ENCODE measurements at places on chromosomes 1 and 21.

DNA sequence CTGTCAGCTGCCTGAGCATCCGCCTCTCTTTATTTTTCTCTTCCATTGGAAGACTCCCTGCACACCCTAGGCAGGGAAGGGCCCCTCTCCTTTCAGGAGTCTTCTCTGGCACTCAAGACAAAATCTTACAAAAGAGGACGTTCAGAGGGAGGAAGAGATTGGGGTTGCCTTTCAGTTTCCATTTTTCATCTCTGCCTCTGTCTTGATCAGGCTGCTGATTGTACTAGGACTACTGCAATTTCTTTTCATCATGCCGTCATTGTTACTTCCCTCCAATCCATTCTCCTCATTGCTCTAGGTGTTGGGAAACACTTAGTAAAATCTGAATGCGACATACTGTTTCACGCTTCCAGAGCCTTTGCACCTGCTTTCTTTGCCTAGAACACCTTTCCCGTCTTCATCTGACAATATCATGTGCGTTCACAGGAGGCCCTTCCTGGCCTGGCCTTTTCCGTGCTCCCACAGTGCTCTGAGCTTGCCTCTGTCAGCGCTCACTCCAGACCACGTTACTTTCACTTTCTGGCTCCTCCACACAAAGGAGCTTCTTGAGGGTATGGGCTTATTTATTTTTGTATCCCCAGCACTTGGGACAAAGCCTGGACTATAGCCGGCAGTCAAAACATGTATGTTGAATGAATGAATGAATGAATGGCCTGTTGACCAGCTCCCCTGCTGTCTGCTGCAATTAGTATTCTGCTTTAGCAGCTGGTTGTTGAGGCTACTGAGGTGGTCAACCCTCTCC is 10.9 kb downstream of the LRRC71 start:
- no peak for DNase-seq

- peak; percentile 35 for DNase-seq
These were observed 14.5 kb upstream of the CBR3 start for GRCh38 chr21:36120304-36120888.

- no peak for DNase-seq
These were observed 11.9 kb downstream of the TSPAN2 start for GRCh38 chr1:115077286-115077983.

GRCh38 chr1:151277249-151277648 is 4.8 kb upstream of the ZNF687 start:
- DNase-seq, result no peak

DNA sequence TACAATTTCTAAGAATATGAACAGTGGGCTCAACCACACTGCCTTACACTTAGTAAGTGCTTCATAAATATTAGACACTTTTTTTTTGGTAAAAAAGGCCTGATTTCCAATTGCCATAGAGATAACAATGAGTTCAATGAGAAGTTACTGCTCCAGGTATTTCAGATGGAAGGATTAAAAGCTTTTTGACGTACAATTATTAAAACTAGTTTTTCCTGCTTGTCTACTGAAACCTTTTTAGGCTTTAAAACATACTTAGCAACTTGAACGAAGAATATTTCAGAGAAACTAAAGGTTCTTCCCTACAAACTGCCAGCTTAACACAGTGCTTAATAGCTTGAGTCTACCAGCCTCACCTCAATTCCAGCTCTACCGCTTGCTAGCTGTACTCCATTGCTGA is 43.7 kb downstream of the TRIT1 start:
- DNase-seq, result no peak

- DNase-seq, result no peak
These were observed 579 bp downstream of the PTCH2 start for GRCh38 chr1:44842486-44842861.

DNA sequence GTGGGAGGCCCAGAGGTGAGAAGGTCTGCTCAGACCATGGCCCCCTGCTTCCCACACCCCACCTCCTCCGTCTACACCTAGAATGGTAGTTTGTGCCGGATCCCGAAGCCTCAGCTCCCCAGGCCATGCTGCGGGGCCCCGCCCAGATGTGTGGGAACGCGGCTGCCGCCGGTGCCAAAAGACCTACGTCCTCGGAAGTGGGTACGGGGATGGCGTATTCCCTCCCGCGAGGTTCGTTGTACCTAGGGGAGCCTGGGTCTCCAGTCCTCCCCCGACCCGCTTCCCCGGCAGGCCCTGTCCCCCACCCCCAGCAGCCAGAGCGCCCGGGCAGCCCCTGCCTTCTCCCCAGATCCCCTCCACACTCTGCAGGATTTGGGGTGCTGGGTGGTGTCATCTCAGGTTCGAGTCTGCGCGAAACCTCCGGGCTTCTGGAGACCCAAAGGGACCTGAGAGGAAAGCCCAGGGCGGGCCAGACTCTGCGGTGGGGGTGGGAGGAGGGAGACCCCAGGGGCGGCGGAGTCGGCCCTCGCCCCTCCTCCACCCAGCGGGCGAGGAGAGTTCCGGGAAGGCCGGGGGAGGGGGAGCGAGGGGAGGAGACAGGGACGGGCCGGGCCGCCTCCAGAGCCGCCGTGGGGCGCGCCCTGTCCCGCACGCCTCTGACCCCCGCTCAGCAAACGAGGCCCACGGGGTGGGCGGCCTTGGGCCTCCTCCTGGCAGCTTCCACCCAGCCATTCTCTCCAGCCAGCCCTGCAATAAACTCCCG is 6.2 kb upstream of the PRDM16 start:
- no peak for DNase-seq

GRCh38 chr1:97138515-97139032 is 417.0 kb downstream of the PTBP2 start:
- DNase-seq, result peak; percentile 51

- DNase-seq, result no peak
These were observed 33.5 kb downstream of the GPA33 start for GRCh38 chr1:167056529-167057231.

DNA sequence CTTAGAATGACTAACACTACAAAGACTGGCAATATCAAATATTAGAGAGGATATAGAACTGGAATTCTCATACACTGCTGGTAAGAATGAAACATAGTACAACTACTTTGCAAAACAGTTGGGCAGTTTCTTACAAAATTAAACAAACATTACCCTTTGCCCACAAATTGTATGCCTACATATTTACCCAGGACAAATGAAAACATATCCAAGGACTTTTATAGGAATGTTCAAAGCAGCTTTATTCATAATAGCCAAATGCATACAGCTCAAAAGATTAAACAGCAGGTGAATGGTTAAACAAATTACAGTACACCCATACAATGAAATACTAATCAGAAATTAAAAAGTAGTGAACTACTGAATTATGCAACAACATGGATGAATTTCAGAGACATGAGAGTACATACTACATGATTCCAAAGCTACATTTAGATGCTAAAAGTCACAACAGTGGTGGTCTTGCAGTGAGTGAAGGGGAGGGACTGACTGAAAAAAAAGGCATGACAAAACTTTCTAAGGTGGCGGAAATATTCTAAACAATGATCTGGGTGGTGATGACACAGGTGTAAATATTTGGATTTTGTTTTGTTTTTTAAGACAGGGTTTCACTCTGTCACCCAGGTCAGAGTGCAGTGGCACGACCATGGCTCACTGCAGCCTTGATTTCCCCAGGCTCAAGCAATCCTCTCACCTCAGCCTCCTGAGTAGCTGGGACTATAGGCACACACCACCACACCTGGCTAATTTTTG is 40.4 kb downstream of the LYST start:
- DNase-seq, result no peak

DNA sequence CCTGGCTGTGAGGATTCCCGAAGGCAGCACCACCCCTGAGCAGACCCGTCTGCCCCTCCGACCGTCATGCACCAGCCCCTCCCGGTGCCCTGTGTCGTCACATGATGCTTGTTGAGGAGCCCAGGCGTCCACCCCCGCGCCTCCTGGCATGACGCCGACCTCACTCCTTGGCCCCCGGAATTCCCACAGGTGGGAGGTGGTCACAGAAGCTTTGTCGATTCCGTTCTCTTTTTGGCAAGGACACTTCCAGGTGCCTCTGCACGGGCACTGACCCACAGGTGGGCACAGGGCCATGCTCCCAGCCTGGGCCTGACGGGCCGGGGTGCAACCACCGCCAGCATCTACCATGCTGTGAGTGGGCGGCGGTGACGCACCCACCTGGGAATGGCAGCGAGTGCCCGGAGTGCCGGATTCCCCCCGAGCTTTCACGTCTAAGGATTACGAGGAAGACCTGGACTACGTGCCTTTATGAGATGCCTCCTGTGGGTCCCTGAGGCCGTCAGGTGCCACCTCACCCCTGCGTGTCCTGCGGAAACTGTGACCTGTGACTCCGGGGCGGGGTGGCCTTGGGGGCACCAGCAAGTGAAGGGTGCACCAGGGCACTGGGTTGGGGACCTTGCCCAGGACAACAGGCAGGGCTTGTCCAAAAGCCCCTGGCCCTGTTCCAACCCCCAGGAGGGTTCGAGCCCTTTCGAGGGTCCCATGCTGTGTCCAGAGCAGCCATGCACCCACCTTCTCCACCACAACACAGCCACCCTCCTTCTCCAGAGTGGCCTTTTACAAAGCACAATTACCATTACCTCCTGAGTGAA is 31.4 kb upstream of the COL6A1 start:
- DNase-seq, result no peak

DNA sequence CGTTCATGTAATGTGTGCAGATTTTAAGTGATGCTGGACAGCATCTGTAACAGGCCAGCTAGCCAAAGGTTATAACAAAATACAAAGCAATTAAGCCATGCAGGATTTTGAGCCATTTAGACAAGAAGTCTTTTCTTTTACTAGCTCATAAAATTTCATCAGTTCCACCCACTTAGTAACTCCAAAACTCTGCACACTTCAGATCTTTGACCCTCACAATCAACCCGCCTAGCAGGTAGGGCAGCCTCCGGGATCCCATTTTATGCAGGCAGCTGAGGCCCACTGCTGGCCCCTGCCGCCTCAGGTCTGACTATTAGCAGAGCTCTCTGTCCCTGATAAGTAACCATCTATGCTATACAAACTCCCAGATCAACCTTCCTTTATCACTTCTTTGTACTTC is 9.2 kb downstream of the LBR start:
- no peak for DNase-seq

DNA sequence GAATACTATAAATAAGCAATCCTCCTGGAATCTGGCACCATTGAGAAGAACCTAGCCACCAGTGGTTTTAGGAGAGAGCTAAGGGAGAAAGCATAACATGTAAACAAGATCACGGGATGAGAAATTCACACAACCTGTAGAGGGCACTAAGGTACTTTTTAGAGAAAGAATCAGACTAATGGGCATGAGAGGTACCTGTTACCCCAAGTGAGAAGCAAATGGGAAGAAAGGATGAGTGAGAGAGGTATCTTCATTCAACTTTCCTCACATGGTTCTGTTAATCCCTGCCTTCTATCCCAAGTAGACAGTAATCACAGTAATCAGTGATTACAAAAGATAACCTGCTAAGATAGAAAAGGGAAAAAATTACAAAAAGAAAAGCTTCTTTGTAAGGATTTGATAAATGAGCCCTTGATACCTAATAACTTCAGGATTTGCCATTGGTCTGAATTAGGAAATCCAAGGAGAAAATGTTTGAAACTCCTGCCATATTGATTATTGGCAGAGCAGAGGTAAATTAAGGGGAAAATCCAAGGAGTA is 251.1 kb upstream of the ADGRL2 start:
- no peak for DNase-seq

GRCh38 chr21:38937286-38937790 is 131.6 kb downstream of the ETS2 start:
- DNase-seq, result no peak

GRCh38 chr1:78825561-78825960 is 175.9 kb downstream of the IFI44 start:
- no peak for DNase-seq

- DNase-seq, result peak; percentile 87
These were observed 14.1 kb downstream of the ENTREP3 start for GRCh38 chr1:155241069-155241679.

DNA sequence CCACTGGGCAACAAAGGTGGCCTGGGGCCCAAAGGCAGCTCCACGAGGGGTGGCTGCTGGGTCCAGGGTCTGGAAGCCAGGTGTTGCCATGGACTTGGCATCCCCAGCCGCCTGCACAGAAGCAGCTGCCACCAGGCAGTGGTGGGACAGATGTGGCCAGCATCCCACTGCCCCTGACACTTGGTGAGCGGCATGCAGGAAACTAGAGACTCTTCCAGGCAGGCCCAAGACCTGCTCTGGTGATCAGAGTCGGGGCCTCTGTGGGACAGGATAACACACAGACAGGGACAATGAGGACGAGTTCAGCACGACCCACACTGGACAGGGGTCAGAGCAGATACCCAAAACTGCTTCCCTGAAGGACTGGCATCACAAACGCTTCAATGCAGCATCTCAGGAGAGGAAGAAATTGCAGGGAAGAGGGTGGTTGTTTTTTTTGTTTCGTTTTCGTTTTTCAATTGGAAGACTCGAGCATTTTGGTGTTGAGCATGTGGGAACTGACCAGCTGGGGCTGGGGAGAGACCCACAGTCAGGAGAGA is 34.1 kb upstream of the RNF187 start:
- no peak for DNase-seq

DNA sequence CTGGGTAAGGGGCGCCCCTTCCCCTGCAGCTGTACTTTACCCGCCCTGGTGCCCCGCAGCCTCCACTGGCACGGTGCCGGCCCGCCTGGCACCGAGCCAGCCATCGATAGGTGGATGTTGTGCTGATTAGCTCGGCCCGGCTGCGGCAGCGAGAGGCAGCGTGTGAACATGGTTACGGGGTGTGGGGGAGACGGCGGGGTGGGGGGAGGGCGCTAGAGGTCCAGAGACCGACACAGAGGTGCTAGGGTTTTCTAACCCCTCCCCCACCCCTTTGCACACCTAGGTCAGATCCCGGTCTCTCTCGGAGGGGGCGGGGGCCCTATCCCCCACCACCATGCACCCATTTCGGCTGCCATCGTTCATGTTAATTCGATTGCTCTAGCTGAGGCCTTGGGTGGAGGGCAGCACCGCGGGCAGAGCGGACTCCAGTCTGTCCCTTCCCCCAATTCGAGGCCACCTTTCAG is 6.7 kb downstream of the EFNA4 start:
- no peak for DNase-seq

DNA sequence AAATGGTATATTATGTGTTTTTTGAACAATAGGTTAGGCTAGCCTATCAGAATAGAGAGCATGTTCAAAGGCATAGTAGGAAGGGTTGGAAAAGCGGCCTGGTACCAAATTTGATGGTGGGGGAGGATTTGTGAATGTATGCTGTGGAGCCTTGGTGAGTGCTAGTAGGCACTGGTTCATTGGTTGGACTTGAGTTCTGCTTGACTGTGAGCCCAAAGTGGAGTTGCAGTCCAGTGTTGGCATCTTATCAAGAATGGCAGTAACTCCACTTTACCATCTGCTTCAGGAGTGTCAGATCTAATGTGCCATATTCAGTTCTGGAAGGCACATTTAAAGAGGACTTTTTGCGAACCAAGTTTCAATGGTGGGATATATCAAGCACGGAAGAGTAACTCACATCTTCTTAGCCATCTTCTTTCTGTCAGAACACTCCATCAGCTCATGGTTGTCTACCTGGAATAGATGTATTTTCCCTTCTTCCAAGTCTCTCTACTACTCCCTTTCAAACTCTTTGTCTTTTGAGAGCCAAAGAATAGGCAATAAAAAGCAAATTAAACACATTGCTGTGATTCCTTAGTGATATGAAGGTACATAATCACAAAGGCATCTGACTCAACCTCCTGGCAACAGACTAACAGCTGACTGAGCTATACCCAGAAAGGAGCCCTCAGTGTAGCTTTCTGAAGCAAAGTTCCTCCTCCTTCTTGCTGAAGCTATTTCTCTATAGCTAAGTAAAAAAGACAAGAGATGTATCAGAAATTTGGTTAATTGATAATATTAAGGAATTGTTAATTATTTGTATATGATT is 21.7 kb downstream of the LRRC8B start:
- no peak for DNase-seq

GRCh38 chr1:41341772-41342562 is 19.3 kb upstream of the FOXO6 start:
- DNase-seq, result no peak

GRCh38 chr1:92217721-92218120 is at the start of gene C1orf146:
Gene C1orf146 (plus strand): TSS chr1:92217915. CDS start chr1:92231421, 13,506 bp downstream.
- DNase-seq, result no peak

All from globus pallidus (tissue), 1 donor.